ENCODE measurements at places on chromosomes 11 and 22.

- no peak for DNase-seq
Measured at GRCh38 chr11:5394091-5394490, 10.5 kb downstream of the OR51M1 start.

DNA sequence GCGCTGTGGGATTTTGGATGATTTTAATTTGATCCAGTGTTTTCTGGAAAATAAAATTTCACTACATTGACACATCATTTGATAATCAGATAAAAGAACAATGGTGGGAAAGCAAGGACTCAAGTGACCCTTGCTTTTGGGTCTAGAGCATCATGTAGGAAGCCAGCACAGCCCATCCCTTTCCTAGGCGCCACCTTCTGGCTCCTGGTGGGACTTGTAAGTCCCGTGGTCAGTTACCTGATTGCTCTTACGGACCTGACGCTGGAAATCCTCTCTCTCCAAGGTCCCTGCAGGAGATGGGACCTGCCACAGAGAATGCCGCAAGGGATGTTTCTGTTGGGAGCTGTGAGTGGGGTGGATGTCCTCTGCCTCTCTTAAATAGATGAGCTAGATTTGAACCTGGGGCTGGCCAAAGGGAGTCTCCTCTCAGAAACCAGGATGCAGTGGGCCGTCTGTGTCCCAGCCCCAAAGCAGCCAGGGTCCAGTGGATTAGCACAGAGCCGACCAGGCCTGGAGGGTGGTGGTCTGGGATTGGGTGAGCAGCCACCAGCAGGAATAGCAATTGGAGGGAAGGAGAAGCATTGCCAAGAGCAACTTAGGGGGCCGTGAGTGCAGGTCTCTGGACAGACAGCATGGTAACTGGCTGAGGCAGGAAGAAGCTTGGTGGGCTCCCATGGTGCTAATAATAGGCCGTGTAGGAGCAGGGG, 21.7 kb downstream of the TIMP3 start:
- no peak for DNase-seq

- DNase-seq, result no peak
Measured at GRCh38 chr22:27801616-27802345, at the start of gene MN1. Gene MN1, minus strand, starts transcription at chr22:27801756. Its CDS starts 1,213 bp downstream, at chr22:27800543.

GRCh38 chr11:123354371-123354975, 75.6 kb upstream of the GRAMD1B start:
- DNase-seq, result no peak

- DNase-seq, result no peak
Measured at GRCh38 chr22:42388130-42388797, 43.9 kb downstream of the NFAM1 start.

GRCh38 chr11:76083563-76084451, 122.5 kb downstream of the WNT11 start:
- no peak for DNase-seq

- DNase-seq, result no peak
Measured at GRCh38 chr22:38345782-38346181, 28.5 kb upstream of the CSNK1E start.

DNA sequence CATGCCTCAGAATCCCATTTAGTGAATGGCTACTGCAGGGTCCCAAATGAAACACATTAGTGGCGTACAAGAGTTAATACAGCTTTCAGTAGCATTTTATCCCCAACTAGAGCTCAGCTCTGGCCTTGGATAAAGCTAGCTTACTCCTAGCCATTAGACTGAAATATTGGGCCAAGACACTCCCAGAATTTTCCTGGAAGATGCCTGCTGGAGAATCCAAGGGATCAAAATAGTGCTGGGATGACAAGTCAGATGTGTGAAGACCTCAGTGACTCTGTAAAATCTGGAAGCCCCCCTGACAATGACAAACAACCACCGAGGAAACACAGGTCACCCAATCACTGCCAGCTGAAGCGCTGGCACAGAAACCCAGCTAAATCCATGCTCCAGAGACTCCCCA, 303.1 kb upstream of the SORL1-AS1 start:
- DNase-seq, result no peak

- no peak for DNase-seq
Measured at GRCh38 chr22:42379966-42380537, 52.2 kb downstream of the NFAM1 start.

GRCh38 chr11:71286701-71287643, 34.6 kb upstream of the SHANK2 start:
- no peak for DNase-seq

DNA sequence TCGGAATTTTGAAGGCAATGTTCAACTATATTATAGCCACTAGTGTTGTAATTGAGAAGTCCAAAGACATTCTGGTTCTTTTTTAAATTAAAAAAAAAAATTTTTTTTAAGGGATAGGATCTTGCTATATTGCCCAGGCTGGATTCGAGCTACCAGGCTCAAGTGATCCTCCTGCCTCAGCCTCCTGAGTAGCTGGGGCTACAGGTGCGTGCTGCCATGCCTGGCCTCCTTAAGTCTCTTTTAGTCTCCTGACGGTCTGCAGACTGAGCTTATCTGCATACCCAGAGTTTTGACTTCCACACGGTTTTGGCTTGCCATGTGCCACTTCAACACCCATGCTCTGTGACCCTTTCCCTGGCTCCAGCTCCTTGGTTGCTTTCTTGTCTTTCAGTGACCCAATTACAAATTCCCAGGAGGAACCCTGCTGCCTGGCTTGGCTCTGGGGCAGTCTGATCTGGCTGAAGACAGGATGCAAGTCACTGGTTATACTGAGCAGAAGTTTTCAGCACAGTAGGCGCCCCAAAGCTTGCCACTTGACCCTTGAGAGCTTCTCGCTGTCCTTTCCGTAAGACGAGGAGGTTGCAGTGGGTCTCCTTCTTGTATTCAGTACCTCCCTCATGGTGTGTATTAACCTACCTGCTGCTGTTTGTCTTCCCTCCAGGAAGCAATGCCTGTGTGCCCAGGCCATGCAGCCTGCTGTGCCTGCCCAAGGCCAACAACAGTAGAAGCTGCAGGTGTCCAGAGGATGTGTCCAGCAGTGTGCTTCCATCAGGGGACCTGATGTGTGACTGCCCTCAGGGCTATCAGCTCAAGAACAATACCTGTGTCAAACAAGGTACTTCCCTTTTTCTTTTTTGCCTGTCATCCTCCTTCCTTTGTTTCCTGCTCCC, 113.8 kb upstream of the SORL1-AS1 start:
- no peak for DNase-seq

DNA sequence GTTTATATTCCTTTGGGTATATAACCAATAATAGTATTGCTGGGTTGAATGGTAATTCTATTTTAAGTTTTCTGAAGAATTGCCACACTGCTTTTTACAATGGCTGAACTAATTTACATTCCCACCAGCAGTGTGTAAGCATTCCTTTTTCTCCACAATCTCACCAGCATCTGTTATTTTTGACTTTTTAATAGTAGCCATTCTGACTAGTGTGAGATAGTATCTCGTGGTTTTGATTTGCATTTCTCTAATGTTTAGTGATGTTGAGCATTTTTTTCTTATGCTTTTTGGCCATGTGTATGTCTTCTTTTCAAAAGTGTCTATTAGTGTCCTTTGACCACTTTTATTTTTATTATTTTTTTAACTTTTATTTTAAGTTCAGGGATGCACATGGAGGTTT, 275.3 kb downstream of the METTL15 start:
- DNase-seq, result no peak

All from SW 1271 (cell line).